ENCODE measurements at places on chromosomes 3 and 15.

DNA sequence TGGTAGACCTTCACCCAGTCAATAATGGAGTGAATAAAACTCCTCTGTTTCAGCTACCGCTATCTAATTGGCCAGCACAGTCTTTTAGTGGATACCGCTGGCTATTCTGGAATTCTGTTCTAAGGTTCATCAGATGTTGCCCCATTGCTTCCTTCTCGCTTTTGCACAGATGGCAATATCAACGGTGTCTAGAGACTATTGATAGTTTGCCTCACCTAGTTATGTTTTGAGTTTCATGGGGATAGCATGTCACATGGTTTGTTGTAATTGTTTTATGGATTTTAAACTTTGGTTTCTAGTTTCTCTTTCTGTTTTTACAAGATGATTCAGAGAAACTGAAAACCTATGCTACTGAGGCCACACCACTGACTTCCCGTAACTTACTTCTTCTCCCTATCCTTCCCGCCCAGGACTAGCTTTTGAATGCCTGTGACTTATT is 2.0 kb downstream of the XRN1 start:
- DNase-seq, result no peak

- no peak for DNase-seq
These were observed 12.0 kb upstream of the TXNRD3 start for GRCh38 chr3:126666658-126667528.

- DNase-seq, result no peak
These were observed 21.8 kb downstream of the GREM1 start for GRCh38 chr15:32739522-32740063.

- no peak for DNase-seq
These were observed 286.8 kb upstream of the UMPS start for GRCh38 chr3:124443446-124443845.

DNA sequence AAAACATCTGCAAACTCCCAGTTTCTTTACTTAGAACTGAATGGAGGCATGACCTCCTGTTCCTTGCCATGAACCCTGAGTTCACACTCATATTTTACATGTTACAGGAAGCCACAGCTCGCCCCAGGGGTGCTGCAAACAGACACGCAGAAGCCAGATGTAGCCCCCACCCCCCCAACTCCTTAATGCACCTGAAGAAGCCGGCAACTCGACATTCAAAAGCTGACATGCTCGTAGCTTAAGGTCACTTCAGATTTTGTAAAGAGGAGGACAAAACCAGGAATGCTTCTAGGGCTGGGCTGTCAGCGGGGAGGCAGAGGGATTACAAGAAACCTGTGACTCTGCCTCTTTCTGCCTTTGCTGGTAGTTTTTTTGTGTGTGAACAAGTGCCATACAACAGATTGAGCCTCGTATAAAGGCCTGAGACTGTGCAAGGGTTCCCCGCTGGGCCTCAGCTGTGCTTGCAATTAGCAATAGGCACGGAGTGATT is 42.0 kb upstream of the FEZF2 start:
- DNase-seq, result no peak

DNA sequence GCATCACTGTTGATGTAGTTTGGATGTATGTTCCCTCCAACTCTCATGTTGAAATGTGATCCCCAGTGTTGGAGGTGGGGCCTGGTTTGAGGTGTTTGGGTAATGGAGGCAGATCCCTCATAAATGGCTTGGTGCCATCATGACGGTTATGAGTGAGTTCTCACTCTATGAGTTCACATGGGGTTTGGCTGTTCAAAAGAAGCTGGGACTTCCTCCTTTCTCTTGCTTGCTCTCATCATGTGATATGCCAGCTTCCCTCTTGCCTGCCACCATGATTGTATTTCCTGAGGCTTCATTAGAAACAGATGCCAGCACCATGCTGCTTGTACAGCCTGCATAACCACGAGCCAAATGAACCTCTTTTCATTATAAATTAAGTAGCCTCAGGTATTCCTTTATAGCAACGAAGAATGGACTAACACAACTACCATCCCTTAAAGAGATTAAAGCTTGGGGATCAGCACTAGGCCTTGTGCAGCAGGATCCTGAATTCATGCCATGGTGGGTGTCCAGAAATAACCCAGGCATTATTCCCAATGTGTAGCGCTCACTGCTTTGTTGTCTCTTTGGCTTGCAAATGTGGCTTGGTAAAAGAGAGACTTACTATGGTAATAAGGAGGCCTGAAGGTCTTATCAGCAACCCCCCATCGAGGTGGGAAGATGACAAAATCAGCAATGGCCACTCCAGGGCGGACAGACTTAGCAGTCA is 41.9 kb downstream of the NDUFB4 start:
- DNase-seq, result no peak

DNA sequence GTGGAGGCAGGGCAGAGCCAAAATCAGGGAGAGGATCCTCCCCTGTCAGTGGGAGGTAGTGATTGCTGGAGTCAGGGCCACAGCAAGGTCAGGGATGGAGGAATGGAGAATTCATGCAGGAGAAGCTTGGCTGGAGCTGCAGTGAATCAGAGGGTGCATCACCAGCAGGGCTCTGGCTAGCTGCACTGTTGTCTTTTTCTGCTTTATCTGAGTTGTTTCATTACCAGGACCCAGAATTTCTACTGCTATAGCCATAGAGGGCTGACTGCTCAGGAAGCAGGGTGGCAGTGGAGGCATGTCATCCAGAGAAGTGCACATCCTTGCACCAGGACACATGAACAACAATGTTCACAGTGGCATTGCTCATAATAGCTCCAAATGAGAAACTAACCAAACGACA is 113.5 kb upstream of the GALNT15 start:
- DNase-seq, result no peak

GRCh38 chr15:20346082-20346805 is 195.4 kb downstream of the GOLGA6L6 start:
- no peak for DNase-seq

GRCh38 chr3:128133273-128133883 is 9.8 kb upstream of the RUVBL1 start:
- no peak for DNase-seq

GRCh38 chr15:85154061-85154460 is 172.4 kb downstream of the PDE8A start:
- DNase-seq, result no peak

- no peak for DNase-seq
These were observed 304.9 kb downstream of the FGF12 start for GRCh38 chr3:192422321-192422996.

DNA sequence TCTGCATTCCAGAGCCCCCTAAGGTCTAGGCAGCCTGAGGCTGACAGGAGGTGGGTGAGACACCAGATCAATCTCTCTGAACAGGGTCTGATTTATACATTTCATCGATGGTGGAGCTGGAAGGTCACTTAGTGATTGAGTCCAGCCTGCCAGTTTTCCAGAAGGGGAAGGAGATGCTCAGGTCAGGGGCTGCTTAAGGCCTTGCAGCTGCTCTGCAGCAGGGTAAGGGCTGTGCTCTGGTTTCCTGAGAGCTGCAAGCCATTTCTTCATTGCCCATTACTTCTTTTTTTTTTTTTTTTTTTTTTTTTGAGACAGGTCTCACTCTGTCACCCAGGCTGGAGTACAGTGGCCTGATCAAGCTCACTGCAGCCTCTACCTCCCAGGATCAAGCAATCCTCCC is 10.7 kb downstream of the TADA3 start:
- no peak for DNase-seq

- no peak for DNase-seq
These were observed 13.0 kb upstream of the RPLP1 start for GRCh38 chr15:69439623-69440022.

- DNase-seq, result no peak
These were observed 83.3 kb upstream of the KCNH8 start for GRCh38 chr3:19065027-19065426.

GRCh38 chr3:43369404-43370292 is 83.3 kb downstream of the SNRK start:
- DNase-seq, result no peak

DNA sequence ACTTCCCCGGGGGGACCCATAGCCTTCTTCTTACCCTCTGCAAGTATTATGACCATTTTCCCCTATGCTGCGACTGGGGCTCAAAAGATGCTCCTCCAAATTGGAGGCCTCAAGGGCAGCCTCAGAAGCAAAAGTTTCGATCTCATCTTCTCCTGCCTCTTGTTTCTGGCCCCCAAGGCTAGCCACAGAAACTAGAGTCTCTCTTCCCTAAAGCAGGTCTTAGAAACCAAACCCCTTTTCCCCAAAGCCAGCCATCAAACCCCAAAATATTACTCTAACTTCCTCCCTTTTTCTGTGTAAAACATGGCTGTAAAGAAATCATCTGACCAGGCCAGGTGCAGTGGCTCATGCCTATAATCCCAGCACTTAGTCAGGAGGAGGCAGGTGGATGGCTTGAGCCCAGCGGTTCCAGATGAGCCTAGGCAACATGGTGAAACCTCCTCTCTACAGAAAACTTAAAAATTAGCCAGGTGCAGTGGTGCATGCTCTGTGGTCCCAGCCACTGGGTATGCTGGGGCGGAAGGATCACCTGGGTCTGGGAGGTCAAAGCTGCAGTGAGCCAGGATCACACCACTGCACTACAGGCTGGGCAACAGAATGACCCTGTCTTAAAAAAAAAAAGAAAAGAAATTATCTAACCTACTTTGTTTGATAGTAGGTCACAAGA is 36.7 kb upstream of the MFGE8 start:
- DNase-seq, result no peak

DNA sequence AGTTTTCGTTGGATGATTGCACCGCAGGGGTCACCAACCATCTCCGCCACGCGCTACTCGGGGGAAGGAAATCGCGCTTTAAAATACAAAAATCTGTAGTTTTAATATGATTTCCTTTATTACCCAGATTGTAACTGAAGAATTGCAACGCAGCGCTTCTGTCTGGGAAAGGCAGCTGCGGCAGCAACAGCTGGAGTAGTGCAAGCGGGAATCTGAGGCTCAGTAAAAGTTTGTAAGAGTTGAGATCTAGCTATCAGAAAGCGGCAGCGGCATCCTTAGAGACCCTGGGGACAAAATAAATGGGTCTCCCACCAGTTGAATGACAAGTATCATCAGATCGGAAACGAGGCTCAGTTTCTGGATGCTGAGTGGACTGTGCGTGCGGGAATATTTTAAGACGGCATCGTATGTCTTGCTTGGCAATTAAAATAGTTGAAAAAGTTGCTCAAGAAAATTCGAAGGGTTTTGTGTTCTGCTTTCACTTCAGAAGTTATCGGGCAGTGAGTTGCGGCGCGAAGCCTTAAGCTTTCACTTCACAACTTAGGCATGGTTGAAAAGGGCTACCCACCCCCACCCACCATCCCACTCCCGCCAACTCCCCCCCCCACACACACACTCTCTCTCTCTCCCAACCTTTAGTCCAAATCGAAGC is 2.7 kb downstream of the MECOM start:
- no peak for DNase-seq

GRCh38 chr3:179945569-179945968 is 91.2 kb downstream of the PEX5L start:
- no peak for DNase-seq

- no peak for DNase-seq
These were observed 35.9 kb downstream of the ADCY5 start for GRCh38 chr3:123412811-123413604.

GRCh38 chr3:14452740-14453710 is 50.6 kb downstream of the SLC6A6 start:
- no peak for DNase-seq

GRCh38 chr3:44960387-44961026 is 15.5 kb downstream of the ZDHHC3 start:
- no peak for DNase-seq

- no peak for DNase-seq
These were observed 646.0 kb downstream of the TUSC7 start for GRCh38 chr3:117355566-117355965.

- no peak for DNase-seq
These were observed 12.6 kb downstream of the PTH1R start for GRCh38 chr3:46890132-46890531.

DNA sequence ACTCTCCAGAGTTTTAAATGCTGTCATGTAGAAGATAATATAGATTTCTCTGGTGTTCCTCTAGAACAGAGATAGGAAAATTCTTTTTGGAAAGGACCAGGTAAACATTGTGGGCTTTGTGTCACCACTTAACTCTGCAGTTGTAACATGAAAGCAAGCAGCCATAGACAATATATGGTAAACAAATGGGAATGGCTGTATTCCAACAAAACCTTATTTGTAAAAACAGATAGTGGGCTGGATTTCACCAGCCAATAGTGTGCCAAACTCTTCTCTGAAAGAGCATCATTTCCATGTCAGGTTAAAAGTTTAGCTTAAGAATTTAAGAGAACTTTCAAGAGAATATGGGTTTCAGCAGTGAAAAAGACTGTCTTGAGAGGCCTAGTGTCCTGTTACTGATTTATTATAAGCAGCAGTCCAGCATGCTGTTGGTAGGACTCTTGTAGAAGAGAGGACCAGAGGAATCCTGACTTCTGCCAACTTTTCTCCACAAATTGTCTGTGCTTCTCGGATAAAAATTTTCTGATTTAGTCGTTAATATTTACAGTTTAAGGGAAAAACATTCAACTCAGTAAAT is 107.7 kb downstream of the TCF12 start:
- DNase-seq, result no peak

DNA sequence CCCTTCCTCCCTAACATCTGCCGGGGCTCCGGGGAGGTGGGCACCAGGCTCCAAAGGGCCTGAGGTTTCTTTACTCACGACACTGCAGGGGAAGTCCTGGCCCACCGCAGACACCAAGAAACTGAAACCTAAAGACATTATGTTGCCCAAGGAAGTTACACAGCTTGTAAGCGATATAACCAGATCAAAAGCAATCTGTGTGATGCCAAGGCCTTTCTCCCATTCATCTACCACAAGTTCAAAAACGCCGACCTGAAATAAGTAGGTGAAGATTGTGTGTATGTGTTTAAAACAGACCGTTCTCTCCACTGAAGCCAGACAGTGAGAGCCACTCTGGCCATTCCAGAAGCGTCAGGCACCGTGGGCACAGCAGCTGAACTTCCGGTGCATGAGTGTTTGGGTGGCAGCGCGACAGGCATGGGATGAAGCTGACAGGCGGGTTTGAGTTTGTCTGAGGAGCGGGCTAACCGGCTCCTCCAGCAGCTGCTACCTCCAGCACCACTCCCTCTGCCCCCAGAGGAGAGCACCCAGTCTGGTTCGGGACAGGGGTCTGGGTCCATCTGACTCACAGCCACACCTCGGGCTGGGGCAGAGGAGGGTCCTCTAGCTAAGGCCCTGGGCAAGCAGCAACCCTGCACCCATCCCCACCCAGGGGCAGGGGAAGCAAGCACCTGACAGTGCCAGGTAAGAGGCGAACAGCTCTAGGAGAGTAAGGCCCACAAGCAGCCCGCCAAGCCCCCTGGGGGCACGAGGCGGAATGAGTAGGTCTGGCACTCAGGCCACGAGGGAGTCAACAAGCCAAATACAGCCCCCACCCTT is 1.3 kb downstream of the TNK2 start:
- DNase-seq, result no peak

GRCh38 chr3:161576714-161577510 is 80.3 kb downstream of the OTOL1 start:
- DNase-seq, result no peak

DNA sequence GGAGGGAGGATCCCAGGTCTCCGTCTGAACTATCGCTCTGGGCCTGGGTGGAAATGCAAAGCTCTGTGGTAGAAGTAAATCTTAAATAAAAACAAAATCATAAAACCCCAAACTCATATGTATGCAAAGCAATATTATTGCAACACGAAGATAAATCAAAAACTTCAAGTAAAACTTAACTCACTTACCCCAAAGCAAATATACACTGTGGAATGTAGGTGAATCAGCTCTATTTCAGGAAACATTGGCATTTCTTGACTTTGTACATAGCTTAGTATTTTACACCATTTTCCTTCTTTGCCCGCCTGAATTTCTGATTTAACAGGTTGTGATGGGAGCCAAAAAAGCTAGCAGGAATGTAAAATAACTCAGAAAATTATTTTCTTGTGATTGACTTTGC is 126.2 kb downstream of the TPRG1 start:
- DNase-seq, result no peak

GRCh38 chr3:122942937-122943827 is 84.4 kb downstream of the SEMA5B start:
- no peak for DNase-seq
